ENCODE measurements at places on chromosomes 3 and 15.

- no peak for DNase-seq
Measured at GRCh38 chr3:24145981-24146822, 201.1 kb downstream of the NR1D2 start.

- DNase-seq = no peak
Measured at GRCh38 chr3:151120409-151120808, 34.9 kb downstream of the MED12L start.

GRCh38 chr15:60326343-60326742 is 71.4 kb downstream of the ANXA2 start:
- DNase-seq = no peak

- no peak for DNase-seq
Measured at GRCh38 chr3:146746190-146746589, 141.0 kb upstream of the PLSCR5 start.

DNA sequence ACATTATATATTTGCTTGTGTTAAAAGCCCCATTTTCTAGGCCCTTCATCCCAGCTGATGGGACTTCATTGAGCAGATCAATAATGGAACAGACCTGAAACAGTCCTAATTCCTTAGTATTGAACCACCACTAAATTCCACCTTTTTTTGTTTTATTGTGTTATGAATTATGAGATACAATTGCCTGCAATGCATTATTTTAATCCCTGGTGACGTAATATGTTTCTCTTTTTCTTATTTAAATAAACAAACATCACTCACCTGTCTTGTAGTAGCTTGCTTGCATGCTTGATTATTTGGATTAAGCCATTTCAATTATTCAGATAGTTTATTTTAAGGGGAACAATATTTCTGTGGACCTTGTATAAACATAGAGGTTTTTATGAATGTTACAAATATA is 40.7 kb upstream of the GMNC start:
- DNase-seq = no peak

DNA sequence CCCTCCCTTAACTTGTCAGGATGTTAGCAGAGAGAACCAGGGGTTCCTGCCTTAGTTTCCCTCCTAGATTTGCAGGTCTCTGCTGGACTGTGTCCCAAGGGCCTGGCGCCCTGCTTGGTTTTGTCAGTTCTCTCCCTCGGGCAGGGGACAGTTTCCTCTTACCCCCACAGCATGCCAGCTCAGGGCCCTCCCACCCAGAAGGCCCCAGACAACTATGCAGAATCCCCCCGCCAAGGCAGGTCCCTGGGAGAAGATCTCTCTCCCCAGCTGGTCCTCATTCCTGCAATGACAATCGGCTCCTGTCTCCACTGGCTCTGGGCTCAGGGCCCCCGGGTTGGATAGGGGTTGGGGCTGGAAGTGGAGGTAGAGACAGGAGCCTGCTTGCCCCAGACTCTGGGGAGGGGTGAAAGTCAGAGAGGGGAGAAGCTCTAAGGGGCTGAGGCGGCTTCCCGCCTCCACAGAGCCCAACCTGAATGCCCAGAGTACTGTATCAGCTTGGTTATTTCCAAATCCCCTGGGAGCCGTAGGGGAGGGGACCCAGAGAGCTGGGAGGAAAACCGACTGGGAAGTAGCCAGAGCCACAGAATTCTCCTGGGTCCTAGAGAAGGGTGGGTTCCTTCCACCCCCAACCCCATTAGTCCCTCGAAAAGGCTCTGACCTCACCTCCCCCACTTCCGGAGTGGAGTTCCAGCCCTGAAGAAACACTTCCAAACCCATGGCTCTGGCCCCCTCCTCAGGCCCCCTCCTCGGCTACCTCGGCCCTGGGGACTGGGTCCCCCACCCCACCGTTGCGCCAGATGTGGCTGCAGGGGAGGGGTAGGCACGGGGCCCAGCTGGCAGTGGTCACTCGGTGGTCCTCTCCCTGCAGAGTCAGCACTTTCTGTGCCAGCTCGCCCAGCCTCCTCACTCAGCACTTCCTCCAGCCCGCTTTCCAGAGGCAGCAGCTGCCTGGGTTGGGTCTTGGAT is 3.8 kb upstream of the LOXL1 start:
- DNase-seq = no peak

- no peak for DNase-seq
Measured at GRCh38 chr15:86505951-86506350, 426.3 kb downstream of the AGBL1 start.

DNA sequence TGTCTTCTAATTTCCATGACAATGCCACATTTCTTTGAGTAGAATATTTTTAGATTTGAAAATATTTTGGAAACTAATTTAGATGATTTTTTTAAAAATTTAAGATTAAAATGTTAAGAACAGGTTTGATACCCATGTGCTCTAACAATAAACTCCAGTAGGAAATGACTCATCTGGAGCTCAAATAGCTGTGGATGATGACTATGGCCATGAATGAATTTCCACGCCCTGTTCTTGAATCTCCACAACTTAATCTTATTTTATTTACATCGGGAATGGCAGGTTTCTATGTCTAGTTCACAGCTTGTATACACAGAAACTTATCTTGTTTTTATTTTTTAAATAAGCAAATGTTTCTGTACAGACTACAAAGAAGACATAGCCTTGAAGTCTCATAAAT is 726.8 kb downstream of the NAALADL2 start:
- DNase-seq = no peak

- DNase-seq = no peak
Measured at GRCh38 chr3:128488636-128488990, 4.4 kb downstream of the GATA2 start.

- DNase-seq = no peak
Measured at GRCh38 chr3:196440696-196441095, 8.5 kb upstream of the UBXN7 start.

- no peak for DNase-seq
Measured at GRCh38 chr3:102092617-102093466, 243.5 kb downstream of the NFKBIZ start.

- no peak for DNase-seq
Measured at GRCh38 chr3:134462331-134462941, 23.3 kb downstream of the ANAPC13 start.

- no peak for DNase-seq
Measured at GRCh38 chr15:34031987-34032760, 6.8 kb downstream of the AVEN start.

- DNase-seq = no peak
Measured at GRCh38 chr3:141409940-141410241, 41.6 kb downstream of the ZBTB38 start.

DNA sequence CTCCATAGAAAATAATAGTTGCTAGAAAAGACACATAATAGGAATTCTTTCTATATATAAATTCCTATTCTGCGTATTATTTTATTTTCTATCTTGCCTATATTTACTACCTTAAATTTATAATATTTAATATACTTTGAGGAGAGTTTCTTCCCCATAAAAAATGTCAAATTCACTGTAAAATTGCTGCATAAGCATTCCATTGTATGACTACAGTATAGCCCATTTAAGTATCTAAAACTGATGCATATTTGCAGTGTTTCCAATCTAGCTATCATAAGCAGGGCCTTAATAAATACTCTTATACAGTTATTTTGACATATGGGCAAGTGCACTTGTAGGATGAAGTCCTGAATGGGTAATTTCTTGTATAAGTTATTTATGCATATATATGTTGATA is 1088.6 kb upstream of the EPHA6 start:
- DNase-seq = no peak

DNA sequence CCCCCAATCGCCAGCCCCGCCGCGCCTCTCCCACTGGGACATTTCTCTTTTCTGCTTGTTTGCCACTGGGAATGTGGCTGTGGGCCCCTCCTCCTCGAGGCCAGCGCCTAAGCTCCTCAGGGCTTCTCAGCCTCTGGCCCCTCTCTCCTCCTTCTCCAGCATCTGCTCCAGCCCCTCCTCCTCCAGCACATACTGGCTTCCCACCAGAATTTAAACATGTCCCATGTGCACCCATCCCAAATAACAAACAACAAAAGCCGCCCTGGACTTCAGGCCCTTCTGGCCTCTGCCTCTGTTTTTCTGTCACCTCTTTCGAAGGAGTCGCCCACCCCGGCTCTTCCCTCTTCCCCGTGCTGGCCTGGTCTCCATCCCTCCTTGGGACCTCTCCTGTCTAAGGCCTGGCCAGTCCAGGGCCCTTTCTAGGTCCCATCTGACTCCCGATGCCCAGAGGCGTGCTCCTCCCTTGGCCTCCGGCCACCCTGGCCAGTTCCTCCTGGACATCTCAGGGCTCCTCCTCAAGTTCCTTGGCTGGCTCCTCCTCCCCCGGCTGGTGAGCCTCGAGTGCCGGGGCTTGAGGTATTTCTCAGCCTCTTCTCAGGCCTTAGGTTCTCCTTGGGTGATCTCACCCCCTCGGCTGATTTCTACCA is 94.6 kb upstream of the SLC6A6 start:
- no peak for DNase-seq

DNA sequence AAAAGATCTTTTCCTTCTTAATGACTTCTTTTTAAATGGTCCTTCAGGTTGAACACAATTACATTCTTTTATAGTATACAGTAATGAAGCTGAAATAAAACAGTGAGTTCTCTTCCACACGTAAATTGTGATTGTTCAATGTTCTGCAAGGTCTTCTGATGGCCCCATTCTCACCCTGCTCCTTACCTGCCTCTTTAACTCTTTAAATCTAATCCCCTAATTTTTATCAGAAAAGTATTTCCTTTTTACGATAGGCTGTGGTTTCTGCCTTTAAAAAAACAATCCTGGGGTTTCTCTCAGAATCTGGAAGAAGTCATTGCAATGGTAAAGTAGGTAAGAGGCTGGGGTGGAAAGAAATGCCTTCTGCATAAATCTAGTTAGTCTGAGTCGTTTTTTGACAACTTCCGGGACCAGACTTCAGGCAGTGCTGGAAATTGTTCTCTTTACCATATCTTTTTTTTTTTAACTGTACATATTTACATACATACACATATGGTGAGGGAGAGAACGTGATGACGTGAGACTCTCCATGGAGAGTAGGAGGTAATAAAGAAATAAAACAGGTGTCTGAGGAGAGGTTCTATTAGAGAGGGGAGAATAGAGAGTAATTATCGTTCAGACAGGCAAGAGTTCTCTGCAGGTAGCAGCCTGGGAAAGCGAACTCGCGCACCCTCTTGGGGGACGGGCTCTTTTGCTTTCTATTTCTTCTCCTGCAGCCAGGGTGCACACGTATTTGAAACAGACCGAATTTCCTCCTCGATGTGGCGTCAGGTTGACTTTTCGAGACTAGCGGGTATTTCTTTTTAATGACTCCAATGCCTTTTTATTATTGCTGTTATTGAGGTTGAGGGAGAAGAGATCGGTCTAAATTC is at the start of gene SIDT1:
TSS of gene SIDT1 (plus strand) at position 730 of the 872 bp plus-strand sequence. CDS start 467 bp downstream, outside the sequence.
- DNase-seq = peak; percentile 69

- peak; percentile 54 for DNase-seq
Measured at GRCh38 chr3:161409069-161409468, 37.8 kb upstream of the SPTSSB start.

DNA sequence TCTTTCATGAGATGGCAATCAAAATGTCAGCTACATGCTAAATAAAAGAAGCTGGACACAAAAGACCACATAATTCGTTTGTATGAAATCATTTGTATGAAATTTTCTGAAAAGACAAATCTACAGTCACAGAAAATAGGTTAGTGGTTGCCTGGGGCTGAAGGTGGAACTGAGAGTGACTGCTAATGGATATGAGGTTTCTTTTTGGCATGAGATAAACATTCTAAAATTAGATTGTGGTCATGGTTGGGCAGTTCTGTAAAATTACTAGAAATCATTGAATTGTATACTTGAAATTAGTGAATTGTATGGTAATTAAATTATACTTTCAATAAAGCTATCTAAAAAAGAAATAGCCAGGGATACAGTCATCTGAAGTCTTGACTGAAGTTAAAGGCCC is 2.7 kb upstream of the DMXL2 start:
- no peak for DNase-seq

DNA sequence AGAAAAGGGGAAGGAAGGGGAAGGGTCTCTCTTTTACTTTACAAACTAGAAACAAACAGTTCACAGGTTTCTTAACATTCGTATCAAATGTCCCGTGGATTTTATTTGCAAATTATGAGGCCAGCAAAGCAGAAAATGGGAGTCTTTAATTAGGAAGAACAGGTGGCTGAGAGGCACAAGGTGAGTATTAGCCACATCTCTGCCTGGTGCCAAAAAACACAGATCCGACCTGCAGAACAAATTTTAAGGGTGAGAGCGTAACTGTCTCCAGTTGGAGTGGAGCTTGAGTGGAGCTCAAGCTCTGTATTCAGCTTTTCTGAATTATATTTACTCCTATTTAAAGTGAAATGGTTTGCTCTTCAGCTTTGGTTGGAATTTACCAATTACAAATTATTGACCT is 1004.9 kb downstream of the FHIT start:
- DNase-seq = no peak

GRCh38 chr3:44105571-44105970 is 136.1 kb upstream of the TOPAZ1 start:
- DNase-seq = no peak

DNA sequence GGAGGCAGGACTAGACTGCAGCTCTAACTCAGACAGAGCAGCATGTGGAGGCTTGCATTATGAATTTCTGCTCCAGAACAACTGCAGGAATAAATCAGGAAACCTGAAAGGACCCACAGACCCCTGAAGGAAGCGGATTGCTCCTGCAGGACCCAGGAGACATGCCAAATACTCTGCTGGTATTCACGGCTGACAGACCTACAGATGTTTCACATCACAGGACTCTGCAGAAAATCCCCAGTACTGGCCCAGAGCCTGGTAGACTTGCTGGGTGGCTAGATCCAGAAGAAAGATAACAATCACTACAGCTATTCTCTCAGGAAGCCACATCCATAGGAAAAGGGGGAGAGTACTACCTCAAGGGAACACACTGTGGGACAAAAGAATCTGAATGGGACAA is 942.1 kb downstream of the AGBL1 start:
- no peak for DNase-seq

DNA sequence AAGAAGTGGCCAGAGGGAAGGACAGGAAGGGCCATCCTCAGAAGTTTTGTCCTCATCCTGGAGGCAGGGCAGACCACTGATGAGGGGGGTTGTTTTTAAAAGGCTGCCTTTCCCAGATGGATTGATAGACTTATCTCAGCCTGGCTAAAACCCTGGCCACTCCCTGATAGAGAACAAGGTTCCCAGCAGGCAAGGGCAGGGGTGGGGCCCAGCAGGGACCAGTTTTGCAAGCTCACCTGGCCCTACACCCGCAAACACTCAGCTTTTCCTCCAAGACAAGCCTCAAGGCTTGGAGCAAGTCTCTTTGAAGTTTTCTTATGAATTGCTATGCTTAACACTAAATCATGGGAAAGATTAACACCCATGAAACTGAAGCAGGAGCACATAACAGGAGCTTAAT is 9.1 kb downstream of the LIPC start:
- DNase-seq = no peak

DNA sequence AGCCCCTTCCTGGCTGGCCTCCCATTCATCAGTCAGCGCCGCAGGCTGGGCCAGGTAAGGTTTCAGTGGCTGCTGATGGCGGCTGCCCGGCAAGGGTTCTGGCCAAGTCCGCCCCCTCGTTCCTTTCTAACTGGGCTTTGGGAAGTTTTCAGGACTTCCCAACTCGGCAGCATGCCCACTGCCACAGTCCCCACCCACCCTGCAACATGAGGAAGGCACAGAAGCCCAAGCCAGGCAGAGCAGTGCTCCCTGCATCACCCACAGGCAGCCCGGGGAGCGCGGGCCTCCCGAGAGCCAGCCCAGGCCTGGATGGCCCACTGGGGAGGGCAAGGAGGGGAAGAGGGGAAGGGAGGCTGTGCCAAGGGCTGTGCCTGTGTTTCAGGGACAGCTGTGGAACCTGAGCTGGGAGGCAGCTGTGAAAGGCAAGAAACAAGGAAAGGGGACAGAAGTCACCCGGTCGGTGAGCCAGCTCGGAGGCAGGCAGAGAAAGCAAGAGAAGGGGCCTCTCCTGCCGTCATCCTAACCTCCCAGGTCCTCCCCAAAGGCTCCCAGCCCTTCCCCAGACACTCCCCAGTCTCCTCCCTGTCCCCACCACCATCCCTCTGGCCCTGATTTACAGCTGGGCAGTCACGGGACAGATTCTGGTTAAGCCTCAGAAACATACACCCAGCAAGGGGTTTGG is 73.9 kb downstream of the CPN2 start:
- DNase-seq = no peak
